Ovary (tissue), 10 donors: ENCODE measurements at places on chromosomes 7 and 10. TPM values are rescaled to one million over a fixed set of nuclear protein-coding genes. Genes with fewer than 3 reads are reported as not detected.

DNA sequence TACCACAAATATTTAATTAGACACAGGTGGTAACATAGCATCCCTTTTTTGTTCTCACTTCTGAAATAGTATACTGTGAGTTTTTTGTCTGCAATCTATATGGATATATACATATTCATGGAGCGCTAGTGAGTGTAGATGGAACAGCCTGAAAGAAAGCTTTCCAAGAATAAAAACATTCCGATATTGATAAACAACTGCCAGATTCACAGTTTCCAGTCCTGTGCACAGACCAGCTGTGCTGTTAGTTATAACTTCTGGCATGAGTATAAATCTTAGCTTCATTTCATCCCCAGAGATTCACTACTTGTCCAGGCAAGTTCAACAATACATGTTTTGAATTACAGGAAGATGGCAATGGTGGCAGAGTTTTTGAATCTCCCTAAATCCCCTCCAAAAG lies 467.1 kb upstream of the STEAP1 start:
- no peak for DNase-seq

GRCh38 chr7:29053105-29053872 lies 93.0 kb downstream of the CPVL start:
- no peak for DNase-seq

DNA sequence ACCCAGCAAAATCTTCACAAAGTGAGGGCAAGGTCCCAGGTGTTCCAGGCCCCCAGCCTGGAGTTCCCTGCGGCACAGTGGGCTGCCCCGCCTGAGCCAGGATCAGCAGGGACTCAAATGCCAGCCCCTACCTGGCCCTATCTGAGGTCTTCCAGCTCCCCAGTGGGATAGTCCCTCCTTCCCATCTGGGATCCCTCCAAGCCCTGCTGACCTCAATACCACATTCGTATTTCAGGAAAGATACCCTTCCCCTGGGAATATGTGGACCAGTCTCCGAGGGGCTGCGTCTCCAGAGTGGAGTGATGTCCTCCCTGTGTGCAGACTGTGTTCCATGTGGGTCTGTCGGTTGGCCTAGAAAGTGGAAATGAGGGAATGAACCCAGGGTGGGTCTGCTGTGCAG lies 40.9 kb downstream of the ELFN1 start:
- no peak for DNase-seq

The OR6B1 gene
- total RNA-seq: not detected

The SFTPA1 gene
- total RNA-seq: not detected

DNA sequence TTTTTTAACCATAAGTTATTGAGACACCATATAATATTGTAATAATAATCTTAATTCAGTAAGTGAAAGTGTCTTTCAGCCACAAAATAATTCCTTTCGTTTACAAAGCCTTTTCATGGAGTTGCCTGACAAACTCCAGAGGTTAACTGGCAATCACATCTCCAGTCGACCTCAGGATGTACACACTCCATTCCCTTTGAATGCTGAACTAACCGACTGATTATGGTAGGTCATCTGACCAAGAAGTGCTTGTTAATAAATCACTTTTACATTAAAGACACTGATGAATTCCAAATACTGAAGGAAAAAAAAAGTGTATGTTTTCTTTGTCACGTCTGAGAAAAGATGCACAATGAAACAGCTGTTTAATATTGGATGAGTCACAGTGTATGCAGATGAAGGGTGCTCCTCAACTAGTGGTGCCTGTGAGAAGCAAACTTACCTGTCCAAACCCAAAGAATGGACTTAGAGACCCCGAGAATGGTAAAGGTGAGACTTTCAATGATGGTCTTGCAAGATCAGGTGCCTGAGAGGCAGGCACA lies 348.1 kb upstream of the VWC2 start:
- no peak for DNase-seq

DNA sequence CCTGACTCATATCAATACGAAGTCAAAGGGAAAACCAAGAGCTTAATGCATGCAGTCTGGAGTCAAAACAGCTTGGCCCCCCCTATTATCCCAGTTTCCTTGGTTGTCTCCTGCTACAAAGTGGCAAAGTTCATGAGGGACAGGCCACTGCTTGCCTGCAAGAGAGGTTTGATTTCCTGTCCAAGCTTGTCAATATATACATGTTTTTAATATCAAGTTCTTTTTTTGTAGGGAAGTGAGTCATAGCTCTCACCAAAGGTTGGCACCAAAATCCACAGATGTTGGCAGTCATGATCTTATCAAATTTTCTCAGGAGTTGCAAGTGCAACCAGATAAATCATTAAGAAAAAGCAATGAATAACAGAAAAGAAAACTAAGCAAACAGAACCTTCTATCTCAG lies 176.8 kb downstream of the COBL start:
- DNase-seq: no peak

DNA sequence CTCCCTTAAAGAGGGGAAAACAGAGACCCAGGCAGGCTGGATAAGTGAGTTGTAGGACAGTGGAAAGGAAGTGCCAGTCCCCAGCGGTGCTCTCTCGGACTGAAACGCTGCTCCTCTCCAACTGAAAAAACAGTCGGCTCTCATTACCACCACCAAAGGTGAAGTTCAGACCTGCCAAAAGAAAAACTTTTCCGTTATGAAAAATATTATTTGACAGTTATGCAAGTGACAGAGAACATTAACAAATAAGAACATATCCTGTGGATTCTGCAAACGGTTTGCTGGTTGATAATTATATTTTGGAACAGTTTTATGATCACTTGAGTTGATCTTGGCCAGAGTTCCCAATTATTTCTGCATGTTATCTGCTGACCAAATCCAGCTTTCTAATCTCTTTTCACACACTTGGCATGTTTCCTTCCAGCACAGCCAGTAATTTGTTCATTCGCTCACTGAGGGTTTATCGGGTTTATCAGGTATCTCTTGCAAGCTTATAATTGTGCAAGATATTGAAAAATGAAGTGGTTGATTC lies 82.6 kb downstream of the PTPRE start:
- no peak for DNase-seq

DNA sequence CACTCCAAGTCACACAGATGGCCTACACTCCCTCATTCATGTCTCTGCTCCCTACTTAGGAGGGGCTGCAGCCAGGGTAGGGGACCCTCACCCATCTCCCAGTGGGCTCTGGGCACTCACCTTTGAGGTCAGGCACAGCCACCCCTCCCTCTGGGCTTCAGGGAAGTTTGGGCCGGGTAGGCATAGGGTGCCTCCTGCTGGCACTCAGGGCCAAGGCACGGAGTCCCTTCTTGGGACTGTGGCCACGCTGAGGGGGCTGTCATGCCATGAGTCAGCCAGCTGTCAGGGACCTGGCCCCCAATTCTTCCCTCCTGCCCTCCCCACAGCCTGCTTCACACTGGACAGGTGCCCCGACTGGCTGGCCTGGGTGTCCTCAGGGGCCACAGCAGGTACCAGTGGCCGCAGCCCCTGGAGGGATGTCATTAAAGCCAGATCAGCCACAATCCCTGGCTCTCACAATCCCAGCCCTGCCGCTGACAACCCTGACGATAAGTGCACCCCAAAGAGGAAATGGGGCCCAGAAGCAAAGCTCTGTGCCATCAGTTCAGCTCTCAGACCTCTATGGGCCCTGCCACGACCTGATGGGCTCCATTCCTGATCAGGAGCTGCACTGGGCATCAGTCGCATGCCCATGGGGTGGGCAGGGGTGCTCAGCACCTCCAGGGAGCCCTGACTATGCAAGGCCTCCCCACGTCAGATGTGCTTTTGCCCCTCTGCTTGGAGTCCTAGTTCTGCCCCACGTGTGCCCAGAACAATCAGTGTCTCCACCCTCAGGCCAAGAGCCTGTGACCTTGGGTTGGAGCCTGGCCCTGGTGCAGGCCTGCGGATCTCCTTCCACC lies 34.1 kb upstream of the RET start:
- DNase-seq: peak; percentile 5

DNA sequence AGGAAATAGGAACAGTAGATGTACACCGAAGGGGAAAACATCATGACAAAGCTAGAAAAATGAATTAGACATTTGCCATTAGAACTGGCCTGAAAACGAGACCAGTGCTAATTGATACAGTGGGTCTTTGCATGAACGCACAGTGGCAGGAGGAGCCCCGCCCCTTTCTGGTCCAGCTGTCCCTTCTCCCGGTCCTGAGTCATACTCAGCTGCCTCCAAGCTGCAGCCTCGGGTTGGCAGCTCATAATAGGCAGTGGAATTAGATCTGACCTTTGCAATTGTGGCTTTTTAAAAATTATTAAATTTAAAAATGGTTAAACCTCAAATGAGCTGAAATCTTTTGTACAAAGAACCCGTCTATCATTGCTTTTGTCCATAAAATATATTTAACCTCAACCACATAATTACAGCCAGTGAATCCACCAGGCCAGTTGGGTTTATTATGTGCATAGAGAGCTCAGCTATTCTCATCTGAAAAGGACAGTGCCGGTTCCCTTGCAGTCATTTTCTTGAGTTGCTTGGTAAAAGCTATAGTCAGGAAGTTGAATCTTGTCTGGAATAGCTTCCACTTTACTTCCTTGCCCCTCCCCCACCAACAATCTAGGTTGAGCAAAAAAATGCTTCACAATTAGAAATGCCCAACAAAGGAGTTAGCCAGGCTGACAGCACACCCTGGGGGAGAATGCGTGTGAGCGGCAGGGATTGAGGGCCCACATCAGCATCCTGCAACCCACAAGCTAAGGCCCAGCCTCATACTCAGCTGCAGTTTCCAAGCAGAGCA lies 147.1 kb downstream of the BUB3 start:
- no peak for DNase-seq

The KIF11 gene
- total RNA-seq: 1.1 TPM

- DNase-seq: no peak
Observed at GRCh38 chr7:99461221-99461620, 4.7 kb downstream of the ATP5MF start.

The GARIN1A gene
- total RNA-seq: 1.3 TPM

The WNT8B gene
- 0.13 TPM for total RNA-seq

The THSD7A gene
- total RNA-seq: 3.6 TPM

The SPACDR gene
- not detected for total RNA-seq

The FGFR2 gene
- 26.5 TPM for total RNA-seq
